Cardiac muscle cell (in vitro differentiated cells and primary cell): ENCODE measurements at places on chromosomes 6 and 20. TPM values are rescaled to one million over a fixed set of nuclear protein-coding genes. Genes with fewer than 3 reads are reported as not detected.

Gene FARS2
- total RNA-seq = 12.4 and 14.6 TPM in 2 replicates

Gene PXMP4
- 9.2 and 9.9 TPM in 2 replicates for total RNA-seq

Gene SIRPG
- not detected in 2 replicates for total RNA-seq

Gene CENPW
- 8.5 and 10.8 TPM in 2 replicates for total RNA-seq

Gene EPPIN
- total RNA-seq = not detected in 2 replicates

Gene PKHD1
- not detected in 2 replicates for total RNA-seq

Gene LINC00237
- total RNA-seq = not detected in 2 replicates

Gene PSMB1
- total RNA-seq = 162 and 300 TPM in 2 replicates

Gene SLC22A2
- total RNA-seq = 0.18 TPM in 1 of 2 replicates, not detected in the other

Gene C6orf15
- total RNA-seq = not detected in 2 replicates

Gene TMC2
- not detected in 2 replicates for total RNA-seq

Gene FAXC
- 0.14 and 0.30 TPM in 2 replicates for total RNA-seq

Gene PRL
- not detected in 2 replicates for total RNA-seq

Gene HLA-DQB1
- 0.18 and 7.2 TPM in 2 replicates for total RNA-seq

Gene TRIM40
- total RNA-seq = not detected in 2 replicates

Gene TPD52L2
- 103 and 105 TPM in 2 replicates for total RNA-seq

Gene SEMG2
- not detected in 2 replicates for total RNA-seq

Gene RBPJL
- total RNA-seq = not detected in 2 replicates

Gene ALDH5A1
- 15.0 and 16.1 TPM in 2 replicates for total RNA-seq

Gene SLC22A1
- 0.11 and 0.42 TPM in 2 replicates for total RNA-seq

Gene NOX3
- not detected in 2 replicates for total RNA-seq

Gene BPHL
- 27.2 and 34.8 TPM in 2 replicates for total RNA-seq

Gene TAGAP
- total RNA-seq = not detected in 2 replicates

Gene SPATA25
- 35.9 and 42.8 TPM in 2 replicates for total RNA-seq

Gene NTSR1
- 0.03 and 0.07 TPM in 2 replicates for total RNA-seq

Gene EIF6
- total RNA-seq = 80.4 and 129 TPM in 2 replicates

Gene SASH1
- 9.4 and 17.1 TPM in 2 replicates for total RNA-seq

Gene SCUBE3
- 74.9 and 78.7 TPM in 2 replicates for total RNA-seq

Gene GDAP1L1
- 3.9 and 5.2 TPM in 2 replicates for total RNA-seq

Gene TBXT
- not detected in 2 replicates for total RNA-seq

Gene HM13
- 49.8 and 62.6 TPM in 2 replicates for total RNA-seq

Gene RAET1E
- not detected in 2 replicates for total RNA-seq

Gene DNAH8
- not detected in 2 replicates for total RNA-seq

Gene SLC35D3
- 0.74 and 2.4 TPM in 2 replicates for total RNA-seq

Gene NKX2-4
- not detected in 2 replicates for total RNA-seq

Gene CGA
- total RNA-seq = 0.53 TPM in 1 of 2 replicates, not detected in the other

Gene MED20
- total RNA-seq = 18.0 and 18.5 TPM in 2 replicates

Gene SLC26A8
- total RNA-seq = not detected in 2 replicates

Gene KIF3B
- 13.0 and 13.2 TPM in 2 replicates for total RNA-seq

Gene MRPL18
- total RNA-seq = 50.5 and 83.0 TPM in 2 replicates

Gene TMEM63B
- 52.4 and 57.3 TPM in 2 replicates for total RNA-seq

Gene SAPCD1
- total RNA-seq = 3.9 and 11.6 TPM in 2 replicates

Gene PGM3
- 23.3 and 23.9 TPM in 2 replicates for total RNA-seq

Gene PPIL6
- total RNA-seq = 4.1 and 7.3 TPM in 2 replicates

Gene WASF1
- total RNA-seq = 34.5 and 46.3 TPM in 2 replicates

Gene WFDC6
- total RNA-seq = not detected in 2 replicates

Gene MYMX
- 0.21 TPM in 1 of 2 replicates, not detected in the other for total RNA-seq

Gene DDX43
- not detected in 2 replicates for total RNA-seq

Gene NOTCH4
- total RNA-seq = 5.0 and 5.4 TPM in 2 replicates

Gene LAMA4
- total RNA-seq = 155 and 304 TPM in 2 replicates

Gene CALHM4
- not detected in 2 replicates for total RNA-seq

Gene BANF2
- total RNA-seq = not detected in 2 replicates

Gene OLIG3
- not detected in 2 replicates for total RNA-seq

Gene TULP1
- total RNA-seq = 4.8 and 5.2 TPM in 2 replicates

Gene PRRT1
- total RNA-seq = 0.78 and 4.4 TPM in 2 replicates

Gene WFDC2
- total RNA-seq = 0.95 and 3.0 TPM in 2 replicates

Gene FOXC1
- total RNA-seq = 3.4 and 6.2 TPM in 2 replicates
